Calu3 (cell line): ENCODE measurements at places on chromosomes 5 and 9. TPM values are rescaled to one million over a fixed set of nuclear protein-coding genes. Genes with fewer than 3 reads are reported as not detected.

Gene OLFM1
- 5.5 and 7.9 TPM in 2 replicates for total RNA-seq

Gene NRARP
- total RNA-seq: 32.6 and 32.9 TPM in 2 replicates

Gene CDH9
- total RNA-seq: not detected in 2 replicates

DNA sequence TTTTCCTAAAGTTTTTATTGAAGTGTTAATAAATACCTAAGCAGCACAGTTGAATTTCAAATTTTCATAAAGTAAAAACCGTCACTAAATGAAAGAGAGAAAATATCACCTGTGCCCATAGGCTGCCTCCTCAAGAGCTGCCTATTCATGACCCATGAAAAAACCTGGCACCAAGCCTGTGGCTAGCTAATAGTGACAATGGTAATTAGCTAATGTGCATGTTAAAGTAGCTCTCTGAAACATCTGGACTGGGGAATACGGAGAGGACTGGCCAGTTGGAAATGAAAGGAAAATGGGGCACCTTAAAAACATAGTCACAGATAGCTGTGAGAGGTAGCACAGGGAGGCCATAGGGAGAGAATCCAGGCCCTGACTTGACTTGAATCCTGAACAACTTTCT is 5.4 kb upstream of the GNE start:
- no peak for DNase-seq

GRCh38 chr9:120696551-120697230 is 17.6 kb downstream of the MEGF9 start:
- no peak for DNase-seq

GRCh38 chr9:621201-621855 is 220.2 kb upstream of the DMRT1 start:
- DNase-seq: no peak

GRCh38 chr9:27353474-27354229 is 56.7 kb upstream of the EQTN start:
- DNase-seq: no peak

DNA sequence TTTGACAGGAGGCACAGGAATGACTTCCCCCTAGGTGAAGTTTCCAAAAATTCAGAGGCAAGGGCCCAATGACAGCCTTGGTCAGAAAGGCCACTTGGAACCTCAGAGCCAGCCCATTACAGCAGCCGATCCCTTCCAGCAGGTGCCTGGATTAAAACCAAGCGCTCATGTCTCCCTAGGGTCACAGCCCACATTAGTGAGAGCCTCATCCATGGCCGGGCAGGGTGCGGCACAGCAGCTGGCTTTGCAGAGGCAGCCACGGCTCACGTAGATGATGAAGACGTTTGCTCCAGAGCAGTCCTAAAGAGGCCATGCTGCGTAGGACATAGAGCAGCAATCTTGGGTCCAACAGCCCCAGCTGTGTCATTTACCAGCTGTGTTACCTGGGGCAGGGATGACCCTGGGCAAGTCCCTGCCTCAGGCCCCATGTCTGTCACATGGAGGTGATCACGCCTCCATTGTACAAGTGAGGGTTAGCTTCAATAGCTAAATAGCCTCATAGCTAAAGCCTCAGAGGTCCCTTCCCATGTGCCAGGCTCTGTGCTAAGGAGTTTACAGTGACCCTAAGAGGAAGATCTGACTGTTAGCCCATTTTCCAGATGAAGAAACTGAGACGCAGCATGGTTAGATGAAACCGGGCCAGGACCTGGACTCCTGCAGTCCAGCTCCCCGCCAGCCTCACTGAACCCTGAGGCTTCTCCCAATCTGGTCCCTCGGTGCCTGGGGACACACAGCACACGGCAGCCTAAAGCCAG is 39.2 kb downstream of the NEK6 start:
- DNase-seq: no peak

- DNase-seq: no peak
These were observed 32.6 kb downstream of the FOXI1 start for GRCh38 chr5:170138273-170138672.

DNA sequence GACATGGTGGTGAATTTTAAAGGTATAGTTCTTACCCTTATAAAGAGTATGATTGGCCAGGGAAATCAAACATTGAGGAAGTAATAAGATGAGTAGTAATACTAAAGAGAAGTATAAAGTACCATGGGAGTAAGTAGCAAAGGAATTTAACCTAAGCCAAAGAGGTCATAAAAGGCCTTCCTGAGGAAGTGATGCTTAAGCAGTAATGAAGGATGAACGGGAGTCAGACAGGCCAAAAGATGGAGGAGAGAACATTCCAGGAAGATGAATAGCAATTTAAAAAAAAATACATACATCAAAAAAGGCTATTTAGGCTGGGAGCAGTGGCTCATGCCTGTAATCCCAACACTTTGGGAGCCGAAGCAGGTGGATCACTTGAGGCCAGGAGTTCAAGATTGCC is 29.0 kb downstream of the KLHL3 start:
- no peak for DNase-seq
